ENCODE measurements at places on chromosomes 1 and 21.
A peak's percentile ranks its signal among the peaks of the same experiment; 100 is the strongest.

- no peak for DNase-seq
These were observed 238.3 kb upstream of the C1orf87 start for GRCh38 chr1:60311838-60312237.

GRCh38 chr1:163072658-163073057 lies 3.5 kb downstream of the RGS4 start:
- DNase-seq, result no peak

GRCh38 chr1:27940297-27940696 lies 5.5 kb downstream of the SMPDL3B start:
- DNase-seq, result peak; percentile 61

DNA sequence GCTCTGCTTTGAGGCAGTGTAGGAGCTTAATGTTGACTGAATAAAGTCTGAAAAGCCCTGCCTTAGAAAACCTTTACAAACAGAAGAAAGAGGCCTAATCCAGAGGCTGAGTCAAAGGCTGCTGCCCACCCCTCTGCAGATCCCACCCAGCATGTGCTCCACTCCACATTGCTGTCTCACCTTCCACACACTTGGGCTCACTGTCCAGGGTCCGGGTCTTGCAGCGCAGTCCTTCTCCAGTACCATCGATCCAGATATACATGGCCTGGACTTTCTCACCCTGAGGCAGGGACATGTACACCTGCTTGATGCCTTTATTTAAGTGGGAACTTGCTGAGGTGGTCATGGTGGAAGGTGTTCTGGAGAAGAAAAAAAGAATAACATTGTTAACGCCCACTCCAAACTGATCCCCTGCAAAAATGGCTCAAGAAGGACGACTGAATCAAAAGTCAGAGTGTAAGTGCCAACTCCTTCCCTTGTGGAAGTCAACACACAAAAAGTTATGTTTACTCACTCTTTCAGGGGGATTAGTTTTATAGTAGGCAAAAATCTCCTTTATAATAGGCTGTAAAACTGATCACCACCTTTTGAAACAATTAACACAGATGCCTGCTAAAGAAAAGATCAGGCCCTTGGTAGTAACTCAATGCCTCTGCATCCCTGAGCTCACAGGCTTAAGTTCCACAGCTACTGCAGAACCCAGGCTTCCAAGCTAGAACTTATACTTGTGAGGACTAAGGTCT lies 3.0 kb downstream of the GLUL start:
- DNase-seq, result no peak

GRCh38 chr1:27416387-27417111 lies 24.1 kb downstream of the GPR3 start:
- DNase-seq, result no peak

DNA sequence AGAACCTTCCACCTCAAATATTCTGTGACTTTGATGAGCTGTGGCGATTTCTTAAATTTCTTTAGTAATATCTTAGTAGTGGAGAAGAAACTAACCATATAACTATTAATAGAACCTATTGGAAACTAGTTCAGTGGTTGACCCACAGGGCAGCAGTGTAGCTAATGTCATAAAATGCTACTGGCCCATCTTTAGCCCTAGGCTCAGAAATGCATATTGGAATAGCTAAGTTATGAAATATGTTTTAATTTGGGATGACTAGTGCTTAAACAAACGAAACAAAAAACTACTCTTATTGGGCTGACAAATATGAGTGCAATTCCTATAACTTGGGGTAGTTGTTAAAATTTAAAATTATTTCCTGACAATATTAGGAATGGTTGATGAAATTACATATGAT lies 20.2 kb downstream of the MACO1 start:
- no peak for DNase-seq

GRCh38 chr1:91866425-91866824 lies 19.5 kb downstream of the TGFBR3 start:
- no peak for DNase-seq

GRCh38 chr1:46487818-46488218 lies 1.8 kb upstream of the DMBX1 start:
- DNase-seq, result no peak

DNA sequence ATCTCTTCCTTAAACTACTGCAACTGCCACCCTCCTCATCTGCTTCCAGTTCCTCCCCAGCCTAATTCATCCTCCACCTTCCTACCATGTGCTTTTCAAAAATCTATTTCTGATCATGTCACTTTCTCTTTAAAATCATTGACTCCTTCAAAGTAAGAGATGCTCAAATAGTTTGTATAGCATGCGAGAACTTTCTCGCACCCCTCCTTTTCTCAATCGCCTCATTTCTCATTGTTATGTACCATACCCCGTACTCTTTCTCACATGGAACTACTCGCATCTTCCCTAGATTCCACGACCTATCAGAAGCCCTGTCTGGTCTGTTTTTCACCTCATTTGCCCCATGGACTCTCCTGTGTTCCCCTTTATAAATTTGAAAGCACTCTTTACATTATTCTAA lies 238.2 kb downstream of the NRIP1 start:
- no peak for DNase-seq

DNA sequence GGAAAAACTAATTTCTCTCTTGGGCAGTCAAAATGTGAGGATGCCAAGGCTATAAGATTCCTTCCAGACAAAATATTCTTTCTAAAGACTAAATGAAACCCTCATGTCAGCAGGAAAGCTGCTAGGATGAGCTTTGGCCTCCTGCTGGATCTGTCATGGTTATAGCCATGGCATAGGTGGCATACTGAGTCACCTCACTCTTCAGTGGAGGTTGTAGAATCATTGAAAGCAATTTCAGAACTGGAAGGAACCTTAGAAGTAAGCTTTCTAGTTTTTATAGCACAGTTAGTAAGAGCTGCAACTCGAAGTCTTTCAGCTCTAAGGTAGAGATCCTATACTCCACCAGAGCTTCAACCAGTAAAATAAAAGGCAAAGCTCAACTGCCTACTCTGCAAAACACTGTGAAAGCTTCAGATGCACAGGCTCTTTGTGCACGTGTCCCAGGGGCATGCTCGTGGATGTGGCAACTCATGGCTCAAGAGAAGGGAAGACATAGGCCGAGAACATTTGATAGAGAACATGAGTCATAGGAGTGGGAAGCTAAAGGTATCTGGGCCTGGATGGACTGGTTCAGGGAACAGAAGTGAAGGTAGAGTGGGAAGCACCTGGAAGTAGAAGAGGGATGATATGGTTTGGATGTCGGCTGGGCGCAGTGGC lies 5.8 kb downstream of the AVPR1B start:
- DNase-seq, result no peak

DNA sequence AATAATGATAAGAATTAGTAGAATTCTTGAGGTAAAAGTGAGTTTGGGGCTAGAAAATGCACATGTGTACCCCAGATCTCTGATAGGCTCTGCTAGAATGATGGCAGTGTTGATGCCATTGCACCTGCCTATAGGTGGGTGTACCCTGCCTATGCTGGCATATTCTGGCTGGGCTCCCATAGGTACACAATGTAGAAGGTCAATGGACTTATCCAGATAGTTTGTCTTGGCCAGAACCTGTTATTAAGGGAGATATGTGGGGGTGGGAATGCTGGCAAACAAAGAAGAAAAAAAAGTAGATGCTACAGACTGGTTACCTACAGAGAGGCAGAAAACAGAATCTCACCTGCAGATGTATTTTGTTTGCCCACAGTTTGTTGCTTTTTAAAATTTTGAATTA lies 14.1 kb upstream of the KLHDC8A start:
- no peak for DNase-seq

DNA sequence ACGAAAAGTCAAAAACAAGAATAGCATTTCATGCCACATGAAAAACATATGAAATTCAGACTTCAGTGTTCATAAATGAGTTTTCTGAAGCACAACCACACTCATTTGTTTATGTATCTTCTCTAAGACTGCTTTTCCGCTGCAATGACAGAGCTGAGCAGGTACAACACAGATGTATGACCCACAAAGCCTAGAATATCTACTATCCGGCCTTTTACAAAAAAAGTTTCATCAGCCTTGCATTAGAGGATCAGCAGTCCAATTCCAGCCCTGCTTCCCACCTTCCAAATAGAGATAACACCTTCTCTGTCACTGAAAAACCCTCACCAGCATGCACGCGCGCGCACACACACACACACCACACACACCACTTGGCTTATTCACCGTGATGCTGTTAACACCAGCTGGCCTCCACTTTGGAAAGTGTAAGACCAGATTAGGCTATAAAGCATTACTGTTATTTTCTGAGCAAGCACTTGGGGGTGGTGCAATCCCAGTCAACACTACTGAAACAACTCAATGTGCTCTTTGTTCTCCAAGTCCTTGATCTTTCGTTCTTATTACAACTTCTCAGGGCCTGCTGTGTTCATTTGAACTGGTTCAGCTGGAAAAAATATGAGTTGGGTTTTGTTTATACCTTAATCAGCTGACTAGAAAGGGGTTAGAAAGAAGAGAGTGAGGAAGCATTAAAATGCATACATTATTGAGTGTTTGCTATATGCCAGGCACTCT lies 90.0 kb downstream of the GLUL start:
- DNase-seq, result no peak

- DNase-seq, result no peak
These were observed 37.5 kb upstream of the WLS start for GRCh38 chr1:68269637-68270430.

GRCh38 chr1:45531873-45532272 lies 10.2 kb upstream of the PRDX1 start:
- no peak for DNase-seq

- no peak for DNase-seq
These were observed 190.6 kb downstream of the MRPL39 start for GRCh38 chr21:25416669-25417068.

- no peak for DNase-seq
These were observed 28.9 kb upstream of the ABCD3 start for GRCh38 chr1:94389298-94389697.

DNA sequence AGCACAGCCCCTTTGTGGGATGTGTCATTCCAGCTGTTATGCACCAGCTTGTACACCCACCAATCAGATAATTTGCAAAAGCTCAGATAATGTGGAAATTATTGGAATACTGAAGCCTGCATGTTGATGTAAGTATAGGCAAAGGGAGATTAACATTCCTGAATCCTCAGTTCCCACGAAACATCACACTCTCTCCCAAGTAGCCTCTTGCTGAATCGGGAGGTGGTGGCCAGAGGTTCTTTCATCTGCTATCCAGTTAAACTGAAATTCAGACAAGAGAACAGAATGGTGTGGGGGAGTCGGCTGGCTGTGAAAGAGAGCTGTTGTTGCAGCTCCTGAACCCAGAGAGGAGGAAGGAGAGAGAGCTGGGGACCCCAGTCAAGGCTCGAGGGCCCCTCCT lies 170.9 kb downstream of the ZBTB18 start:
- no peak for DNase-seq
